ENCODE measurements at places on chromosomes 11 and 22. TPM values are rescaled to one million over a fixed set of nuclear protein-coding genes. Genes with fewer than 3 reads are reported as not detected.

GRCh38 chr11:114596175-114596919 lies 761 bp upstream of the NXPE4 start:
- no peak for DNase-seq
- no peaks in the 10 kb centered on the region for H3K36me3 ChIP-seq
- H3K27me3 ChIP-seq, result no peaks in the 10 kb centered on the region
- no peaks in the 10 kb centered on the region for H3K4me1 ChIP-seq
- H3K4me3 ChIP-seq, result no peak overlapping the region

GRCh38 chr11:122494221-122494620 lies 161.3 kb upstream of the UBASH3B start:
- H3K4me3 ChIP-seq, result no peak overlapping the region
- DNase-seq, result no peak
- H3K36me3 ChIP-seq, result no peaks in the 10 kb centered on the region
- H3K27ac ChIP-seq, result no peak overlapping the region
- no peaks in the 10 kb centered on the region for H3K4me1 ChIP-seq

- H3K27me3 ChIP-seq, result peaks cover 28% of the 10 kb centered on the region
- no peak overlapping the region for H3K27ac ChIP-seq
- peak; percentile 51 for DNase-seq
- H3K36me3 ChIP-seq, result no peaks in the 10 kb centered on the region
- peaks cover 23% of the 10 kb centered on the region for H3K4me1 ChIP-seq
Observed at GRCh38 chr11:45847911-45848316, 639 bp downstream of the CRY2 start.

DNA sequence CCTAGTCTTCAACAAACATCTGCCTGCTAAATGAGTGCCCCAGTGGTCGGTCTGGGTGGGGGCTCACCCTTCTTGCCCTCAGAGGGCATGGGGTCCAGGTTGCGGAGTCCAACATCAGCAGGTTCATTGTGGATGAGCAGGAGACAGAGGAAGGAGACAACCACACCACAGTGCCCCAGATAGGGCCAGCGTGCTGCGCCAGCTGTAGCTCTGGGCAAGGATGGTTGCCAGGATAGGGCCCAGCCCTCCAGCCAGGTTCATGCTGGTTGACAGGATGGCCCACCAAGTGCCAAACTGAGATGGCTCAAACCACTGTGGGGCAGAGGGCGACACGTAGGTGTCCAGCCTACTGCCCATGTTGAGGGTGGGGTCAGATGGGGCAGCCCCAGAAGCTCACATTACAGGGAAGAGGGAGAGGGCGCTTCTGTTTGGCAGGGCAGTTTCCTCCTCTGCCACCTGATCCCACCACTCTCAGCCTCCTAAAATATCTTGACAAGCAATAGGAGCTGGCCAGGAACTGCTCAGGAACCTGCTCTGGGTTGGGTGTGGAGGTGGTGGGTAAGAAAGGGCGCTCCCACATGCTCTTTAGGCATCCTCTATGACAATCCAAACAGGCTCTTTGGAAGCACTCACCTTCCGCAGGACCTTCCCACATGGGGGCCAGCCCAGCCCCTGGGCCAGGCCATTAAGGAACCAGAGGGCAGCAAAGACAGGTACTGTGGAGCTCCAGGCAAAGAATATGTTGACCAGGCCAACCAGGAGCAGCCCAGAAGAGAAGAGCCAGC lies 2.9 kb downstream of the SLC37A4 start:
- no peak for DNase-seq
- peak overlapping the region; percentile 18 for H3K4me3 ChIP-seq
- H3K27ac ChIP-seq, result peak overlapping the region; percentile 36
- H3K36me3 ChIP-seq, result peaks cover 43% of the 10 kb centered on the region
- no peaks in the 10 kb centered on the region for H3K27me3 ChIP-seq
- H3K4me1 ChIP-seq, result peaks cover 19% of the 10 kb centered on the region

DNA sequence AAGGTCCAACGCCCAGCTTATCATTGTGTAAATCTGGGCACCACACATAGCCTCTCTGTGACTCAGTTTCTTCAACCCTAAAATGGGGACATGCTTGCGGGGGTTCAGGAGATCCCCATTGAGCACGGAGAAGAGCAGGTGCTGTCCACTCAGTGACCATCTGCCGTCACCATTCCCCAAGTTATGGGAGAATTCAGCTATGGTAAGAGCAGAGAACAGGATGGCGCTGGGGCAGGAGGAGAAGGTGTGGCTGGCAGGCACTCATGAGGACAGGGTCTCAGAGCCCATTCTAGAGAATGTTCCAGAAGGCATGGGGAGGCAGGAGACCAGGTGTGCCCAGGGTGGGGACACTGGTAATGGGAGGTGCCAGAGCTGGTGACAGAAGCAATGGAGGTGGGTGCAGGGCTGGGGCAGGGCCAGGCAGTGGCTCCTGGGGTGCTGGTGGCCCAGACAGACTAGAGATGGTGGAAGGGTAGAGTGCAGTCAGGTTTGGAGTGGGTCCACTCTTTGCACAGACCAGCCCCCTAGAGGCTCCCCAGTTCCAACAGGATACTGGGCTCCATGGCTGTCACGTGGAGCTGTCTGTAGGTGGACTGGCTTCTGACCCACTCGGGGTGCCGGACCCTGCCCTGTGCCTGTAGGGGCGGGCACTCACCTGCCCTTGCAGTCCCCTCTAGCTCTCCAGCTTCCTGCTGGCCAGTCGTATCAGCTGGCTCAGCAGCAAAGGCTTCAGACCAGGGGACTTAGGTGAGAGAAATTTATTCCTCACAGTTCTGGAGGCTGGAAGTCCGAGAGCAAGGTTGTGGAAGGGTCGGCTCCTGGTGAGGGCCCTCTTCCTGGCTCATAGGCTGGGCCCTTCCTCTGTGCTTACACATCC lies 84.7 kb downstream of the CDKN1C start:
- peaks cover 13% of the 10 kb centered on the region for H3K4me1 ChIP-seq
- peaks cover 71% of the 10 kb centered on the region for H3K27me3 ChIP-seq
- H3K4me3 ChIP-seq, result no peak overlapping the region
- no peak overlapping the region for H3K27ac ChIP-seq

The VSTM5 gene
- 0.27 TPM for total RNA-seq

GRCh38 chr11:116065986-116066385 lies 561.8 kb upstream of the CADM1 start:
- H3K4me3 ChIP-seq, result no peak overlapping the region
- DNase-seq, result no peak
- H3K27ac ChIP-seq, result no peak overlapping the region
- peaks cover 42% of the 10 kb centered on the region for H3K27me3 ChIP-seq
- H3K4me1 ChIP-seq, result peaks cover 13% of the 10 kb centered on the region
- no peaks in the 10 kb centered on the region for H3K36me3 ChIP-seq

DNA sequence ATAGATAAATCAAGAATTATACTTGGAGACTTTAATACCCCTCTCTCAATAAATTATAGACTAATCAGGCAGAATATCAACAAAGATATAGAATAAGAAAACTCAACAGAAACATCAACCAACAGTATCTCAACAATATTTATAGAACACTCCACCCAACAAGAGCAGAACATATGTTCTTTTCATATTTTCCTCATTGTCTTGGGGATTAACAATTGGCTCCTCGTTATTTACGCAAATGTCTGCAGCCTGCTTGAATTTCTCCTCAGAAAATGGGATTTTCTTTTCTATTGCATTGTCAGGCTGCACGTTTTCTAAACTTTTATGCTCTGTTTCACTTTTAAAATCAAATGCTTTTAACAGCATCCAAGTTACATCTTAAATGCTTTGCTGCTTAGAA lies 37.0 kb upstream of the FBLN1 start:
- DNase-seq, result no peak
- no peak overlapping the region for H3K27ac ChIP-seq
- H3K27me3 ChIP-seq, result peaks cover 5% of the 10 kb centered on the region
- no peak overlapping the region for H3K4me3 ChIP-seq

DNA sequence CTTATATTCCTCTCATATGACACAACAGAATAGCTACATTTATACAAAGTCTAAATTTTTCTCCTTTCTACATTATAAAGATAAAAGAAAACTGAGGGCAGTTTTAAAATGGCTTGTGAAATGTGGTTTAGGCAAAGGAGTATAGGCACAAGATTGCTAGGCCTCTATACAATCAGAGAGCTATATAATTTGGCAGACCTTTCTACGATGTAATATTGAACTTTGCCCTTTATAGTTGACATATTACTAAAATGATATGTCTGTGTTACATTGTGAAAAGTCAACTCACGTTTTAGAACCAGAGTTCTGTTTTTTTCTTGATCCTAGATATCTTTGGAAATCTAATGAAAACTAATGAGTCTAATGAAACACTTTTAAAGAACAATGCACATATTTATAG lies 430.2 kb downstream of the DLG2 start:
- H3K36me3 ChIP-seq, result peaks cover 4% of the 10 kb centered on the region
- DNase-seq, result no peak
- no peak overlapping the region for H3K4me3 ChIP-seq
- H3K27ac ChIP-seq, result no peak overlapping the region
- no peaks in the 10 kb centered on the region for H3K27me3 ChIP-seq

- H3K27ac ChIP-seq, result no peak overlapping the region
- no peak overlapping the region for H3K4me3 ChIP-seq
- H3K36me3 ChIP-seq, result no peaks in the 10 kb centered on the region
- no peak for DNase-seq
- no peaks in the 10 kb centered on the region for H3K27me3 ChIP-seq
Observed at GRCh38 chr11:36455658-36456111, 54.4 kb downstream of the TRAF6 start.

The CLDN5 gene
- 1.9 TPM for total RNA-seq

- H3K4me3 ChIP-seq, result no peak overlapping the region
- no peak for DNase-seq
- H3K27ac ChIP-seq, result no peak overlapping the region
- H3K27me3 ChIP-seq, result no peaks in the 10 kb centered on the region
- H3K36me3 ChIP-seq, result peaks cover 4% of the 10 kb centered on the region
Observed at GRCh38 chr22:27148055-27148454, 490.7 kb downstream of the MIAT start.

GRCh38 chr11:66068154-66068821 lies 1.8 kb upstream of the PACS1 start:
- peak overlapping the region; percentile 93 for H3K27ac ChIP-seq
- H3K4me1 ChIP-seq, result peaks cover 26% of the 10 kb centered on the region
- H3K27me3 ChIP-seq, result no peaks in the 10 kb centered on the region
- H3K4me3 ChIP-seq, result peak overlapping the region; percentile 49

The MPZL3 gene
- total RNA-seq, result 2.1 TPM

The CNIH2 gene
- 12.2 TPM for total RNA-seq

The TIGD3 gene
- 1.9 TPM for total RNA-seq

- no peak overlapping the region for H3K27ac ChIP-seq
- H3K4me3 ChIP-seq, result no peak overlapping the region
- no peaks in the 10 kb centered on the region for H3K36me3 ChIP-seq
- H3K27me3 ChIP-seq, result no peaks in the 10 kb centered on the region
- peak; percentile 69 for DNase-seq
Observed at GRCh38 chr11:128632141-128632791, 44.9 kb upstream of the ETS1 start.

The OR4D9 gene
- total RNA-seq, result not detected

- peaks cover 4% of the 10 kb centered on the region for H3K27me3 ChIP-seq
- H3K27ac ChIP-seq, result no peak overlapping the region
- H3K36me3 ChIP-seq, result peaks cover 19% of the 10 kb centered on the region
- no peaks in the 10 kb centered on the region for H3K4me1 ChIP-seq
- peak; percentile 44 for DNase-seq
Observed at GRCh38 chr22:49601614-49602321, 225.9 kb downstream of the BRD1 start.

GRCh38 chr11:9859554-9860305 lies 195.9 kb downstream of the SWAP70 start:
- H3K36me3 ChIP-seq, result no peaks in the 10 kb centered on the region
- H3K4me3 ChIP-seq, result no peak overlapping the region
- no peak overlapping the region for H3K27ac ChIP-seq
- no peak for DNase-seq
- peaks cover 47% of the 10 kb centered on the region for H3K4me1 ChIP-seq

DNA sequence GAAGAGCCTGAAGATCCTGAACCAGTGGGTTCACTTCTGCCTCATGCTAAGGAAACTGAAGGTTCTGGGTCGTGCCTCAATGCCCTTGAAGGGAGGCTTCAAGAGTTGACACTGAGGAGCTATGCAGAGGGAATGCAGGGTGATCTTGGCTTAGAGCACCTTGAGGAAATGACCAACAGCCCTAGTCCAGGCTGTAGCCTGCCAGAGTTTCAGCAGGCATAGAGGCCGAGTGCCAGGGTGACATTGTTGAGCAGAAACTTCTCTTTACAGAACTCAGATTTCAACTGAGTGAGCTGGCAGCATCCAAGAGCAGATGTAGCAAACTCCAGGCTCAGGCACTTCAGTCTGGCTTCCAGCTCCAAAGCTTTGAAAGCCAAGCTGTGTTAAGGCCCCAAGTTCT lies 23.1 kb upstream of the CAPRIN1 start:
- no peaks in the 10 kb centered on the region for H3K27me3 ChIP-seq
- H3K36me3 ChIP-seq, result no peaks in the 10 kb centered on the region
- no peak for DNase-seq
- H3K27ac ChIP-seq, result no peak overlapping the region
- peaks cover 10% of the 10 kb centered on the region for H3K4me1 ChIP-seq

The TEX12 gene
- total RNA-seq, result not detected
